Stimulated activated CD8-positive, alpha-beta memory T cell treated with anti-CD3 and anti-CD28 coated beads, Interleukin-4, amount 100 ng/mL, for 4 hours (primary cell): ENCODE measurements at places on chromosomes 5 and 9.

GRCh38 chr5:173435447-173435846 is 107.2 kb upstream of the STC2 start:
- DNase-seq = no peak

- no peak for DNase-seq
Observed at GRCh38 chr9:126406075-126406667, 79.5 kb downstream of the MVB12B start.

- no peak for DNase-seq
Observed at GRCh38 chr5:15079566-15079965, 208.0 kb upstream of the ANKH start.

- no peak for DNase-seq
Observed at GRCh38 chr5:131610198-131611063, 24.6 kb downstream of the RAPGEF6 start.

- DNase-seq = no peak
Observed at GRCh38 chr9:90169490-90169889, 473.1 kb downstream of the DIRAS2 start.

DNA sequence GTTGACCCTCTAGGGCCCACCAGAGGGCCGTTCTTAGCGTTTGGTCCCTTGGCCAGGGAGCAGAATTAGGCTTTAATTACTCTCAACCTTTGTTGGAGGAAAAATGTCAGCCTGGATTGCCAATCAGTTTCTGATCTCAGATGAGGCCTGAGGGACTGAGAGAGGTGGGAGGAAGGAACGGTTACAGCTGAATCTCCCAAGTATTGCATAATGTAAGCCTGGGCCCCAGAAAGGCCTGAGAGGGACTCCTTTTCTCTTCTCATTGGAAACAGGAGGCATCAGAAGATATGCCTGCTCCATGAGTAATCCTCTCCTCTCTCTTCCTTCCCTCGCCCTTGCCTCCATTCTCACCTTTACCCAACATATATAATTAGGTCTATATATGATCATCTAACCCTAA is 105.7 kb downstream of the INSYN2B start:
- no peak for DNase-seq
